Stimulated activated CD8-positive, alpha-beta memory T cell treated with anti-CD3 and anti-CD28 coated beads, Interleukin-7, amount 100 ng/mL, for 48 hours (primary cell): ENCODE measurements at places on chromosomes 11 and 22.
A peak's percentile ranks its signal among the peaks of the same experiment; 100 is the strongest.

DNA sequence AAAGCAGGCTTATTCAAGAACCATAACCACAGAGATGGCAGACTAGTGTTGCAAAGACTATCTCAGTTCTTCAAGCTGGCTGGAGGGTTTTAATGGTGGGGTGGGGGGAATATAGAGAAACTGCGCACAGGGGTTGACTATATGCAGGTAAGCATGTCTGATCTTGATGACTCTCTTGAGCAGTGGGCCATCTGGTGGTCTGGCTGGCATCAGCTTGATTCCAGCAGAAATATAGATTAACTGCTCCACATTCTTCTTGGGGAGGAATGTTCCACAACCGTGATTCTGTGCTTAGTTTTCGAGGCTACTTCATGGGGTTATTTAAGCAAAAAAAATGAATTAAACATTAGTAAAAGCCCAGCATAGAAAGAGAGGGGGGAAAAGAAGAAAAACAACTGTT lies 158.8 kb upstream of the PGR start:
- no peak for DNase-seq

DNA sequence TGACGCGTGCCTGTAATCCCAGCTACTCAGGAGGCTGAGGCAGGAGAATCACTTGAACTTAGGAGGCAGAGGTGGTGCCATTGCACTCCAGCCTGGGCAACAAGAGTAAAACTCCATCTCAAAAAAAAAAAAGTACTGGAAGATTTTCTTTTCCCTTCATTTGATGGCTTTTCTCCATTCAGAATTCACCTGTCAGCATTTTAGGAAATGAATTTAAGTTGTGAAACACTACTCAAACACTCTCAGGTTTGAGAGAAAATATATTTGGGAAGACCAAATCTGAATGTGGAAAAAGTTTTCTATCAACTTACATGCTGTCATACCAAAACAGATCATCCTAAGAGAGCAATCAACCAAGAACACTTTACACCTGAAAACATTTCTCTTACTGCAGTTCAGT lies 2.7 kb downstream of the EIF4ENIF1 start:
- DNase-seq: no peak

GRCh38 chr11:35042224-35042623 lies 96.7 kb upstream of the CD44 start:
- no peak for DNase-seq

- DNase-seq: no peak
Measured at GRCh38 chr11:12381875-12382274, 4.5 kb downstream of the PARVA start.

DNA sequence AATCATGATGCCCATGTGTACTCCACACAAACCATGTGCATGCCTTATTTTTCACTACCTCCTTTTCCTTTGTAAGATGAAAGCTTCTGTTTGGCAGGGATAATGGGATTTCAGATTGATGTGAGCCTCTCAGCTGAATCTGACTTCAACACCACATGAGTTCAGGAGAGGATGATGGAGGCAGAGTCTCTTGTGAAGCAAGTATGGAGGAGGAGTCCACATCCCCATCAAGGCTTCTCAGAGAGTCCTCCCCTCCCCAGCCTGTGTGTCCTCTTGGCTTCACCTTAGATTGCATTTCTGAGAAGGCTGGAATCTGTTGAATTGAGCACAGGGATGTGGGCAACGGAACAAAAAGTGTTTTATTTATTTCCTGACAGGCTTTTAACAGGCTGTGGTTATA lies 370.4 kb downstream of the FAT3 start:
- DNase-seq: no peak

DNA sequence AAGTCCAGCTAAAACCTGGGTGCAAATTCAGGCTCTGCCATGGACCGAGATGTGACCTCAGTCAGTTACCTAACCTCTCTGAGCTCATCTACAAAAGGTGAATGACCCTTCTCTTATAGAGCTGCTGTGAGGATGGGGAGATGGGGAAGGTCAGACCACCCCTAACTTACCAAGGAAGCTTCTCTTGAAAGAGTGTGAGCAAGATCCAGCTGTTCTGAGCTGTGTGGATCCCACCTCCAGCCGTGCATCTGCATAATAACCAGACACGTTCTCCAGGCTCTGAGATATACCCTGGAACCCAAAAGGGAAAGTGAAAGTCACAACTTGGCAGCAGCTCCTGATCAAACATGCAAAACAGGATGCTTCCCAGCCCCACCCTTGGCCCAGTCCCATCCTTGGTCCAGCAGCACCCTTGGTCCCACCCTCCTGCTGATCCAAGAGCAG lies at the start of gene APOL3:
APOL3 (minus strand) TSS at position 257 of the 444 bp plus-strand sequence. CDS start 11,700 bp downstream, outside the sequence.
- DNase-seq: no peak

DNA sequence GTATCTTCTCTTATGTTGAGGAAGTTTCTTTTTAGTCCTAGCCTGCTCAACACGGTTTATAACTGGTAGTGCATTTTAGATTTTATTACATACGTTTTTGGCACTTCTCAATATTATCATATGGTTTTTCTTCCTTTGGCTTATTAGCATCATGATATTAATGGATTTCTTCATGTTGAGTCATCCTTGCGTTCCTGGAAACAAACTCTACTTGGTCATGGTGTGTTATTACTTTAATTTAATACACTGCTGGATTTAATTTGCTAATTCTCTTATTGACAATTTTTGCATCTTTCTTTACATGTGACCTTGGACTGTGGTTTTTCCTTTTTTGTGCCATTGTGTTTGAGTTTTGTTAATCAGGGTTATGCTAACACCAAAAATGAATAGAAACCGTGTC lies 20.5 kb downstream of the IGF2 start:
- DNase-seq: no peak

DNA sequence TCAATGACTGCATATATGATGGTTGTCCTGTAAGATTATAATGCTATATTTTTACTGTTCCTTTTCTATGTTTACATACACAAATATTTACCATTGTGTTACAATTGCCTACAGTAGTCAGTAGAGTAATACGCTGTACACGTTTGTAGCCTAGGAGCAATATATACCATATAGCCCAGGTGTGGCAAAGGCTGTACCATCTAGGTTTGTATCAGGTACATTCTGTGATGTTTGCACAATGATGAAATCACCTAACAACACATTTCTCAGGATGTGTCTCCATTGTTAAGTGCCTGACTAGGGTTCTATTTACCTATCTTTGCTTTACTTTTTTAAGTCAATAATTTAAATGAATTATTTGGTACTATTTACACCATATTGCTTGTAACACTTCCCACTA lies 21.9 kb downstream of the PRR5L start:
- no peak for DNase-seq

- DNase-seq: no peak
Measured at GRCh38 chr11:121645001-121645400, 192.2 kb upstream of the SORL1-AS1 start.

DNA sequence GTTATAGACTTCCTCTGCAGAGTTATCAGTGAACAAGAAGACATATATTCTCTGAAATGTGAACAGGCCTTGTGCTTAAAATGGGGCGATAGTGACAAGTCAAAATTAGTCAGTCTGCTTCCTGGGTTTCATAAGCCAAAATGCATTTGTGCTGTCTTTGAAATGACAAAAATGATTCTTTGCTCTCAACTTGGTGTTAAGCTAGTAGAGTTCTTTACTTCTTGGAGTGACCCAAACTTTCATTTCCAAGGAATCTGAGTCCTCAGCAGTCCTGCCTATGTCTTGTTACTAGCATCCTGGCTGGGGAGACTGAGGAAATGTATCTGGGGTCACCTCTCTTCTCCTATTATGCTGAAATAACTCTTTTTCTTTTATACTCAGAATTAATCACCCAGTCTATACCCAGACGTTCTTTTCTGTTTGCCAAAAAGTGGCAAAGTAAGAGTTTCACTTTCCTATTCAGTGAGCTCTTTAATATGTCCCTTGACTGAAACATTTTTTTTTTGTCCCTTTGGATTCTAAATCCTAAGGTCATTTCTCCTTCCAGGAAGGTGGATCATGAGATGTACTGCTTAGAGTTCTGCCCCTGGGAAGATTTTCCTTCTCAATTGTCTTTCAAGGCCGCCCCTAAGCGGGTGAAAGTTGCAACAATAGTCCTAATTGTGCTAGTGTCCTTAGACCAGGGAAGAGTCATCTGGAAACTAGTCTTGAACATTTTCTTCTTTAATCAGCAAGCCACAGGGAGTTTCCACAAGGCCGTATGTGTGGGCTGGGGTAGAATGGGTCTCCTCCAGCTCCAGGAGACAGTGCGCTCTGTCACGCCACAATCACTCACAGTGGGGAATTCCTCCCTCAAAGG lies 53.0 kb upstream of the RDX start:
- DNase-seq: peak; percentile 76

DNA sequence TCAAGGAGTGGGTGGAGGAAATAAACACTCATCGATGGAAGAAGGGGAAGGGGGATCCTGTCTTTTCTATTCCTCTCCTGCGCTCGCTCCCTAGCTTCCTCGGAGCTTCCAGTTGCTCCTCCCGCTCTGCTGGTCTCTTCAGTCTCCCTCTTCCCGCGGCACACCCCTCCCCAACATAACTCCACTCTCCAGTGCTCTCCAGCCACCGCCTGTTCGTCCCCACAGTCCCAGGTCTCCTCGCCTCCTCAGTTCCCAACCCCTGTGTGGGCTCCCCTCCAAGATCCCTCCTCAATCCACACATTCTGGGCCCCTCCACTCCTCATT lies 438 bp downstream of the ZW10 start:
- no peak for DNase-seq

- DNase-seq: no peak
Measured at GRCh38 chr11:30257058-30257457, 26.2 kb downstream of the FSHB start.

GRCh38 chr11:68810164-68810563 lies 31.6 kb downstream of the CPT1A start:
- DNase-seq: no peak

GRCh38 chr11:44199298-44199697 lies 103.8 kb downstream of the EXT2 start:
- DNase-seq: no peak

DNA sequence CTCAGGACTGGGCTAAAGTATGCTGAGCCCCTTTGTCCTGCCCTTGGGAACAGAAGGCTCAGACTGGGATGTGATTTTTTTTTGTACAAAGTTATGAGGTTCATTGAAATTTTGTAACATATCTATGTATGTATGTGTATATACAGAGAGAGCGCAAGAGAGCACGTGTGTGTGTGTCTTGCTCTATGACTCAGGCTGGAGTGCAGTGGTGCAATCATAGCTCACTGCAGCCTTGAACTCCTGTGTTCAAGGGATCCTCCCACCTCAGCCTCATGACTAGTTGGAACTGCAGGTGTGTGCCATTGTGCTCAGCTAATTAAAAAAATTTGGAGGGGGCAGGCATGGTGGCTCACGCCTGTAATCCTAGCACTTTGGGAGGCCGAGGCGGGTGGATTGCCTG lies 5.7 kb downstream of the TMEM25 start:
- DNase-seq: no peak

DNA sequence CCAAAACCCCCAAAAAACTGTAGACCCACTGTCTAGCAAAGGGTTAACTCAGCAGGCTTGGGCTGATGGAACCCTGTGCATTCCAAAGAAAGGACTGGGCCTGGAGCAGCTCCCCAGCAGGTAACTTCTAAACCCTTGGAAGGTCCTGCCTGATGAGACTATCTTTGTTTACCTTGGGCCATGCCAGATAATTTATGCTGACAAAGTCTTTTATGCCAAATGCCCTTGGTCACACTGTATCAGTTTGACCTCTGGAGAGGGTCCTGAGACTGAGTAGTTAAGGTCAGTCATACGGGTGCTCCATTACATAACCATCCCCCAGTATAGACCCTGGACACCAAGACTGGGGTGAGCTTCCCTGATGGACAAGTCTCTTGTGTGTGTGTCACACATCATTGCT lies 21.9 kb upstream of the DNAL4 start:
- DNase-seq: no peak

DNA sequence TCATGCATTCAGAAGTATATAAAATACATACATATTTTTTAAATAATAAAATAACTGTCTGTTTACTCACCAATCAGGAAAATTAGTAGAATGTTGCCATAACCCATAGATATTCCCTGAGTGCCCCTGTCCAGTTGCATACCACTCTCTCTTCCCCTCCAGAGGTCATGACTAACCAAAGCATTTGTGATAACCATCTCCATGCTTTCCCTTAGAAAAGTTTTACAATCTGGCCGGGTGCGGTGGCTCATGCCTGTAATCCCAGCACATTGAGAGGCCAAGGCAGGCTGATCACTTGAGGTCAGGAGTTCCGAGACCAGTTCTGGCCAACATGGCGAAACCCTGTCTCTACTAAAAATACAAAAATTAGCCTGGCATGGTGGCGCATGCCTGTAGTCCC lies 33.2 kb upstream of the LDHA start:
- no peak for DNase-seq

DNA sequence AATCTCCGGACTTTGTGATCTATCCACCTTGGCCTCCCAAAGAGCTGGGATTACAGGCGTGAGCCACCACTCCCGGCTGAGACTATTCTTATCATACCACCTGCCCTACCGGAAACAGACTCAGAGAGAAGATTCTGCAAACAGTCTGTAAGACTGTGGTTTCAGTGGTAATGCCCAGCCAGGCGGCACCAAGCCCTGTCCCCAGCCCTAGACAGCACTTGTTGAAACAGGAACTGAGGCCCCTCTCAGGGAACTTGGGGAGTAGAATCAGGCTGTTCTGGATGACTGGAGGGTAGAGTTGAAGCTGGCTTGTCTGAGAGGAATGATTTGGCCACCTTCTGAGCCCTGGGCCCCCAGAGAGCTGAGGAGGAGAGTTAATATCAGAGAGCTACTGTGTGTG lies 1.3 kb upstream of the INSC start:
- DNase-seq: no peak

GRCh38 chr11:27174021-27174420 lies 133.4 kb downstream of the BBOX1 start:
- no peak for DNase-seq

- DNase-seq: peak; percentile 92
Measured at GRCh38 chr11:65420979-65421793, 1.4 kb upstream of the NEAT1 start.

DNA sequence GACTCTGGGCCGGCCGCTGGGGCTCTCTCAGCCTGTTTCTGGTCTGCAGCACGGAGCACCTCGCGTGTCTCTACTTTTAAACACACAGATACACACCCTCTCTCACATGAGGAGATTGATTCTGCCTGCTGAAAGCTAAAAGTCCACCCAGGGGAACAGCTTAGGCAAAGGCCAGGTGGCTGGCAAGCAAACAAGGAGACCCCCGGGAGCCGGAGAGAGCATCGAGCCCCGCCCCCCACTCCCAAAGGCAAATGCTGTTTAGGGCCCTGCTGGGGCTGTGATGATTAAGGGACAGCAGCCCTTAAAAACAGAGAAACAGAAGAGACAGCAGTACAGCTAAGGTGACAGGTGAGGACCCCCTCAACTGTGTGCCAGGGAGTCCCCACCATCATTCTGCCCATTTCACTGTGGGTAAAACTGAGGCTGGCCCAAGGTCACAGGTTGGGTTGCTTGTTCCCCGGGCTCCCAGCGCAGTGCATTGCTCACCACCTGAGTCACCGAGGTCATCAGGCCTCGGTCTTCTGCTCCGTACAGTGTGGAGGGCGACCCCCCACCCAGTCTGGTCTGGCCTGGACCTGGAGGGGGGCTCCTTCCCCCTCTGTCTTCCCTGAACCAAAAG lies 6.8 kb downstream of the CABP7 start:
- DNase-seq: no peak

- no peak for DNase-seq
Measured at GRCh38 chr11:32713496-32713895, 81.0 kb downstream of the CCDC73 start.

GRCh38 chr22:32957200-32957803 lies 100.9 kb downstream of the SYN3 start:
- no peak for DNase-seq

- no peak for DNase-seq
Measured at GRCh38 chr11:90220391-90220790, 2.5 kb downstream of the CHORDC1 start.

GRCh38 chr22:39917197-39917643 lies 16.3 kb downstream of the GRAP2 start:
- DNase-seq: no peak
